Midbrain (tissue), 1 donor: ENCODE measurements at places on chromosomes 6 and 20.

DNA sequence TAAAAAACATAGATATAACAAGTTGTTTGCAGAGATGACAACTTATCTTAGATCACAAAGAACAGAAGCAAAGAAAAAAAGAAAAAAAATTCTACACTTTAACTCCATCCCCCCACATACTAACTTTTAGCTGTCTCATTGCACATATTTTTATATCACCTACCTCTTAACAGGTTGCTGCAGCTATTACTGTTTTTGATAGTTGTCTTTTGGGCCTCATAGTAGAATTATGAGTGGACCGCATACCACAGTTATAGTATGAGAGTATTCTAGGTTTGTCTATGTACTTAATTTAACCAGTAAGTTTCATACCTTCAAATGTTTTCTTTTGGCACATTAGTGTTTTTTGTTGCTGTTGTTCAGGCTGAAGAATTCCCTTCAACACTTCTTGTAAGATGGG, 12.3 kb downstream of the RSPH3 start:
- DNase-seq, result no peak

- DNase-seq, result no peak
Observed at GRCh38 chr20:4131911-4132310, 116.6 kb upstream of the RNF24 start.

DNA sequence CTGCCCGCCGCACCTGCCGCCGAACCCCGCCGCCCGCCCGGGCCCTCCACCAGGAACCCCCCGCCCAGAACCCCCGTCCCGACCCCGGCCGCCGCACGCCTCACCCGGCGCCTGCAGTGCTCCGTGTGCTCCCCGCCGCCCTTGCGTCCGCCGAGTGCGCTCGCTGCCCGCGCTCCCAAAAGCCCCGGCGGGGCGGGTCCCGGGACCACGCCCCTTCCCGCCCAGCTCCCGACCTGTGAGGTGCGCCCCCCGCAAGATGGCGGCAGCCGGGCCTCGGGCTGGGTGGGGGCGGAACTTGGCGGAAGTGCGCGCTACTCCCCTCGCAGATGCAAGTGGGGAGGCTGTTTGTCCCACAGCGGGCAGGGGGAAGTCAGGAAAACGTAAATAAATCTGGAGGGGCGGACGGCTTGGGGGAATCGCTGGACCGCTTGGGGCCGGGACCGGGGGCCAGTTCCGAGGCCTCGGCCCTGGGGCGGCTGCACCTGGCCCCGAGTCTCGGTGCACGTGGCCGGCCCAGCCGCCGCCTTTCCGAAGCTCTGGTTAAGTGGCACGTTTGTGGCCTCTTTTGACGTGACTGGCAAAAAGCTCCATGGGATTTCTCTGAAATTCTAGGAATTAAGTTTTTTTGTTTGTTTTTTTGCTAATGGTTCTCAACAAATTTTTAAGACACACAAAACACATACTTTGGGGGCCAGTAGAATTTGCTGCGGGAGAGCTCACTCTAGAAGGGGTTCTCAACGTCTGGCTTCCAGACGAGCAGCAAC, at the start of gene EZR:
Gene EZR, minus strand, starts transcription at position 156 of the 764 bp plus-strand sequence. CDS start 1,275 bp downstream, outside the sequence.
- peak; percentile 29 for DNase-seq

DNA sequence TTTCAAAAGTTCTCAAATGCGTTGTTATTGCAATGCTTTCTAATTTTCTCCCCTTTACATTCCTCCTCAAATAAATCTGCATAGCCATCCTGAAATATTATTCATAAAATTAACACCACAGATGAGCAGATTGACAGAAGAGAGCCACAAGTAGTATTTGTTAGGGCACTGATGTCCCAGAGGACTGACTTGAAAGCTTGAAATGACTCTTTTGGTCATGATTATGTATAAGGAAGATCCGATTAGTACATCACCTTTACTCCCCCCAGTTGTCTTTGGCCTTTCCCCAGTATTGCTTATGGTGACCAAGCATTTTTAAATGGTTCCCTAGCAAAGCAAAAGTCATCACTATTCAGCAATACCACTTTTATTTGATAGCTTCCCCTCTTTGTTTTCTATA, 187.6 kb downstream of the ADAT2 start:
- no peak for DNase-seq

DNA sequence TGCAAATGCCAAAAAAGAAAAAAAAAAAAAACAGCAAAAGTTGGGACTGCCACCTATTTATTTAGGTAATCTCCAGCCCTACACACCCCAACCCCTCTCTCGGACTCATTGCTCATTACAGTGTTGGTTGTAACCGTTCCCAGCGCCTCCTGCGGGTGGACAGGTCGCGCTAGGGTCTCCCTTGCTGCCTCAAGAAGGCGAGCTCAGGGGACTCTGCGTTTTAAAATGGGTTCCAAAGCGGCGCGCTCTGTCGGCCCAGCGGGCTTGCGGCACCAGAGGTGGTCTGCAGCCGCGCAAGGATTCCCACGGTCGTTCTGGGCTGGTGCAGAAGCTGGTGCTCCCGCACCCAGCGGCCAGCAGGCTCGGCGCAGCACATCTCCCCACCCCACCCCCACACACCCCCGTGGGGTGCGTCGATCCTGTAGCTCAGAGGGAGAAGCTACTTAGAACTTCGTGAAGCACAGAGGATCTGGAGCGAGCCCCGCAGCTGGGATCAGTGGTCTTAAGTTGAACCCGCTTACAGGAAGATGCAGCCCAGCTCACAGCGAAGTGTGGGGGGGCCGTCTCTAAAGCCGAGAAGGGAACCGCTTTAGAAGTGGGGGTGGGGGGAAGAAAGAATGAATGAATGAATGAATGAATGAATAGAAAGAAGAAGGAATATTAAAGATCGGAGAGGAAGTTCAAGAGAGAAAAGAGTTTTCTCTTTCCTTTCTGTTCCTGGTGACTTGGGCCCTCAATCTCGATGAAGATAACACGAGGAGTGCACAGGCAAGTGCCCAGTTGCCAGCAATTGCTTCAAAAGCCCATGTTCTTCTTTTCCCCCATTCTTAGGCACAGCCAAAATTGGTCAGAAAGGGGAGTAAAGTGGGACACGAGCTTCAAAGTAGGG, 780 bp downstream of the TFAP2A start:
- DNase-seq, result no peak

DNA sequence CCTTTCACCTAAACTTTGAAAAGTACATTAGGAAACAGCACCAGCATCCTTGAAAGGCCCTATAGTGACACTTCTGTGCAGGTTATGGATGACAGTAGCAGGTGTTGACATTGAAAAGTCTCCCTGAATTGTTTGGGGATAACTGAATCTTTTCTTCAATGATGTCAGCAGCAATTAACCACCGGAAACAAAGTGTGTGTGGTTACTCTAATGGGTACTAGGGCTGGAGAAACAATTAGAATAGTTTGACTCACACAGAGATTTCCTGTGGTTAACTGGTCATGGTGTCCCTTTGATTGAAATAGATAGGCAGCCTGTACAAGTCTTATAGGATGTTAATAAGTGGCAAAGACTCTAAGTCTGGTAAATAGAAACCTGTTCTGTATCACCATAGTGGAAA, 189.1 kb downstream of the TBX18 start:
- DNase-seq, result no peak

- DNase-seq, result no peak
Observed at GRCh38 chr20:57693002-57693582, 16.7 kb downstream of the PMEPA1 start.
